GM20000 (cell line): ENCODE measurements at places on chromosomes 1 and 21.
A peak's percentile ranks its signal among the peaks of the same experiment; 100 is the strongest.

DNA sequence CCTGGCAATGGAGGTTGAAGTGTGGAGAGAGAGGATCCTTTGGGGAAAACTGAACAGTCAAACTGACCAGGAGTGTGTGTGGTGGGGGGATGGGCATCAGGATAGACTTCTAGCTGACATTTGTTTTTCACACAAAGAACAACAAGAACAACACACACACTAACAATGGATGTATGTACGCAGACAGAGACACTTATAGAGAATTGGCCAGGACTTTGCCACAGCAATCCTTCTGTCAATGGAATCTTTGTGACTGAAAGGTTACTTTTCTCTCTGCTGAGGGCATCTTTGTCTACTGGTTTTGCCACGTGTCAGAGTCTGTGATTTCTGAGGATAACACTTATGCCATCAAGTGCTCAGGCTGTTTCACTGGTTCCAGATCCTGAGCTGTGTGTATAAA lies 12.4 kb upstream of the FCGR2A start:
- no peak for DNase-seq

DNA sequence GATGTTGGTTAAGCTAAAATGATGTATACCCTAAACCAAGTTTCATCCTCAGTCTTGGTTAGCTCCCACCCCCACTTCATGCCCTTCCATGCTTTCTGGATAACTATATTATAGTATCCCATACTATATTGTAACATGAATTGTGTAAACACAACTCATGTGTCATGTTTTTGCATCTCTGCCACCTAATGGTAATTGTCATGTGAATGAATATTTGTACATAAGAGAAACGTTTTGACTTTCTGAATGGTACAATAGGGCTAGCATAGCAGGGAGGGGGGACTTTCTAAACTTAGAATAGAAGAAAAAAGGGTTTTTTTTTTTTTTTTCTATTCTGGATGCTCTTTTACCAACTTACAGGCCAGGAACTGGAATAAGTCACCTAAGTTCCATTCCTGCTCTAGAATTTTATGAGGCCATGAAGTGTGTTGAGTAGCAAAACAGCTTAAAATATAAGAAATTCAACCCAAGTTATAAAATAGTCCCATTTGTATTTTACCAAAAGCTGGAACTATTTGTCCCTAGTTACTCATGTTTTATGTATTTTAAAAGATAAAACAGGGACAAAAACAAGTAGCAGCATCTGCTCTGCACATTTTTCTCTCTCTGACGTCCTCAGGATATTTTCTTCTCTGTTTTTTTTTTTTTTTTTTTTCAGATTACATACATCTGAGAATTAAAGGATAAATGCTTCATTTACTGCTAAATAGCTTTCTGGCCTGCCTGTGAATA lies 77.4 kb downstream of the HLX start:
- no peak for DNase-seq

- DNase-seq = no peak
These were observed 950 bp upstream of the LRP8 start for GRCh38 chr1:53328541-53329499.

GRCh38 chr1:200740571-200741208 lies 2.0 kb downstream of the CAMSAP2 start:
- no peak for DNase-seq

DNA sequence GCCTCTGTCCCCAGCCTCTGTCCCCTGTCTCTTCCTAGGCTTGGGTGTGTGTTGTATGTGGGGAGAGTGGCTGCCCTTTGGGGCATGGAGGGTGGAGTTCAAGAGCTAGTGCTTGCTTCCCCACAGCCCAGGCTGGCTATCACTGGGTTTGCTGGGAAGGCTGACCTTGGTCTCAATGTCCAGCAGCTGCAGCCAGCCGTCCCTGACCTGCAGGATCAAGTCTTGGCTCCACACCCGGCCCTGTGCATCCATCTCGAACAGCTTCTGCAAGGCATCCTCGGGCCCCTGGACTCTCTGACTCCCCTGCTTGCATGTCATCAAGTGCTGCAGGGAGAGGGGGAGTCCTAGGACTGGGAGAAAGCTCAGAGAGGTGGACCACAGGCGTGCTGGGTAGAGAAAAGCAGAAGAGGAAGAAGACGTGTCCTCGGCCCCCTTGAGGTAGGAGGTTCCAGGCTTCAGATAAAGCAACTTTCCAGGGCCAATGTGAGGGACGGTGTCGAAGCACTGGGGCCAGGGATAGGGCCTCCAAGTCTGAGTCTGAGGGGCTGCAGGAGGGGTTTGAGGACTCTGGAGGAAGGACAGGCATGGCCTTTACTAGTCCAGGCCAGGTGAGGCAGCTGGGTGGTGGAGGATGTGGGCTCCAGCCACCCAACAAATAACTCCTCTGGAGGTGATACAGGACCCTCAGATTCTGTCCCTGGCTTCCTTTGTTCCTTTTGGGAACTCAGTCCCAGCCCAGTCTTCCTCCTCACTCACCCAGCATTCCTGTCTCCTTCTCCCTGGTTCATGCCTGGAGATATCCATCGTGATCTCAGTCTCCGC lies 4.0 kb downstream of the EPS8L3 start:
- no peak for DNase-seq

- peak; percentile 60 for DNase-seq
These were observed 135.9 kb downstream of the FGGY start for GRCh38 chr1:59432531-59433439.

GRCh38 chr1:169128562-169128961 lies 22.1 kb downstream of the ATP1B1 start:
- DNase-seq = no peak

DNA sequence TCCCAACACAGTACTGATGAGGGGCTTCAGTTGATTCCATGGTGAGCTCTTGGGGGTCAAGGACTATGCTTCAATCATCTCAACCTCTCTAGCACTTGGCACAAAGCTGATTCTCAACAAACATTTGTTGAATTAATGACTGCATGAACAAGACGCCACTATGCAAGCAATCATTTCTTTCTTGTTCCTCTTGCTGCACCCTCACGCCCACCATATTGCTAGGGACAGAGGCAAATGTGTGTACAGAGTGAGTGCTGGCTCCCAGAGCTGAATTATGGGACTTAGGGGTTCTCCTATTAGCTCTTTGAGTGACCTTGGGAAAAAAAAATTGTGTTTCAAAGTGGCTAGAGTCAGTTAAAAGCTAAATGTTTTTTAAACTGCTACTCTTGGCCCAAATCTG lies 2.5 kb downstream of the ADAR start:
- DNase-seq = no peak

DNA sequence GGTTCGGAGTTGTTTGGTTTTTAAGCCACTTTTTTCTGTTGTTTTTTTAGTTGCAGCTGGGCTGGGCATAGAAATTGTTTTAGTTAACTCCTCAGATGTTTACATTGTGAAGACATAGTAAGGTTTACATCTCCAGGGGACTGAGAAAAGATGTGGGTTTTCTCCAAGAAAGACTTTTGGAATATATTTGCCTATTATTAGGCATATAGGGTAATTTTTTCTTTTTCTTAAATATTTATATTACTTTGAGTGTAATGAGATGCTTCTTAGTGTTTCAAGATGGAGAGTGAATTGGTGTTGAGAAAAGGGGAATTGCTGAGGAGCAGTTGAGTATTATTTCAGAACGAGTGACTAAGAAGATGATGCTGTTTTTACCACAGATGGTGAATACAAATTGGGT lies 26.6 kb upstream of the PIGK start:
- DNase-seq = no peak

DNA sequence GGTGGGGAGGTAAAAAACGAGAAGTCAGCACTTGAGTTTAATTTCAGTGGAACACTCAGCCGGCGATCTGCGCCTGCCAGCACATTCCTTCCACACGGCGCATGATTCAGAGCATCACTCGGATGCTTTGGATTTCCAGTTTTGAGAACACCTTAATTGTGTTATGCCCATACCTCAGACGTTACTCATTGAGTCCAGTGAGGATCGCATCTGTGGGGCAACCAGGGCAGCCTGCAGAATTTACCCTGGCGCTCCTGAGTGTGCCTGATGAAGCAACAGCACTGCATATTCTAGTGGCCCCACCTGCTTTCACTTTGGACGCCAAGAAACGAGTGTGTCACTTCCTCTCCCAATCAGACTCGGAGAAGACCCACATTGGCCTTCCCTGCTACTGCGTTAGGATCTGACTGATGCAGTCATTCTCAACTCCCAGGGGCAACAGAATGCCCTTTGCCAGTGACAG lies 19.9 kb downstream of the FAM89A start:
- DNase-seq = no peak

- DNase-seq = no peak
These were observed 12.2 kb upstream of the GJA5 start for GRCh38 chr1:147772570-147772969.

- DNase-seq = no peak
These were observed 3.1 kb downstream of the NUAK2 start for GRCh38 chr1:205318231-205318991.

DNA sequence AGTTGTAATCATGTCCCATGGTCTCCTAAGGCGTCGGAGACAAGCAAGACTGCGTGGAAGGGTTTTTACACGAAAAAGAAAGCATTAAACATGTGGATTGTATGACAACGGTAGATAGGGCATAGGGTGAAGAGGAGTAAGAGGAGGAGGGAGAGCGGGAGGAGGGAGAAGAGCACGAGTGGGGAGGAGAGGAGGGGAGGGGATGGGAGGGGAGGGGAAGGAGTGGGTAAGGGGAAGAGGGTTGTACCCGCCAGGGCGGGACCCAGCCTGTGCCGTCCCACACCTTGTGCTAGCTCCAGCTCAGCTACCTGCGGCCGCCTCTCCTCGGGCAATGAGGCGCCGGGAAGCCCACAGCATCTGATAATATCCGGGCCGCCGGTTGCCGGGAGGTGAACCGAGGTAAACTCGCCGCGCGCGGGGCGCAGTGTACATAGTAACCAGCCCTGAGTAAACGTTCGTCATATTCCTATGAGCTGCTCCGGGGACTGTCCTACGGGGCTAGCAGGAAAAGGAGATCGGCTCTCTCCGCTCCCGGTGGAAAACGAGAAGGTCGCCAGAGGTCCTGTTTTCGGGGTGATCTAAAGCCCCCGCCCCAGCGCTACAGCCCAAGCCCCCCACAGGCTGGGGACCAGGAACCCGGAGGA lies 449 bp upstream of the RCAN3 start:
- peak; percentile 69 for DNase-seq

GRCh38 chr1:15691434-15692032 lies 7.4 kb downstream of the PLEKHM2 start:
- DNase-seq = no peak

- no peak for DNase-seq
These were observed 157.0 kb upstream of the CACNA1E start for GRCh38 chr1:181326348-181326747.

GRCh38 chr1:81430955-81431623 lies 369.6 kb upstream of the ADGRL2 start:
- DNase-seq = no peak

GRCh38 chr1:236692128-236692527 lies 5.8 kb downstream of the ACTN2 start:
- DNase-seq = no peak

GRCh38 chr1:8930116-8930515 lies 15.6 kb upstream of the CA6 start:
- DNase-seq = no peak

DNA sequence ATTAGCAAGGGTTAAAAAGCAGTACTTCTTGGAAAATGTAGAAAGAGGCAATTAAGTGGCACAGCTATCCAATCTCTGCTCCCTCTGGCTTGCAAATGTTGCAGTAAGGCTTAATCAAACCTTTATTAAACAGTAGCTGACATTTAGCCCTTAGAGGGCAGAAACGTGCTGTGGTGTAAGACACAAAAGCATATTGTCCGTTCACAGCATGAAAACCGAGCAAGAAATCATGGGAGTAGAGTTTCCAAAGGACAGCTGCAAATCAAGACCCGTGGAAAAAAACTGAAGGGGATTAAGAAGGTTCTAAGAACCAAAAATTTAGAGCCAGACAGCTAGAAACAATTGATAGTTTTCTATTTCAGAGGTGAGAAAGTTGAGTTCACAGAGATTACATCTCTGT lies 13.1 kb downstream of the ZP4 start:
- no peak for DNase-seq

GRCh38 chr1:156767879-156768604 lies 707 bp downstream of the PRCC start:
- no peak for DNase-seq

DNA sequence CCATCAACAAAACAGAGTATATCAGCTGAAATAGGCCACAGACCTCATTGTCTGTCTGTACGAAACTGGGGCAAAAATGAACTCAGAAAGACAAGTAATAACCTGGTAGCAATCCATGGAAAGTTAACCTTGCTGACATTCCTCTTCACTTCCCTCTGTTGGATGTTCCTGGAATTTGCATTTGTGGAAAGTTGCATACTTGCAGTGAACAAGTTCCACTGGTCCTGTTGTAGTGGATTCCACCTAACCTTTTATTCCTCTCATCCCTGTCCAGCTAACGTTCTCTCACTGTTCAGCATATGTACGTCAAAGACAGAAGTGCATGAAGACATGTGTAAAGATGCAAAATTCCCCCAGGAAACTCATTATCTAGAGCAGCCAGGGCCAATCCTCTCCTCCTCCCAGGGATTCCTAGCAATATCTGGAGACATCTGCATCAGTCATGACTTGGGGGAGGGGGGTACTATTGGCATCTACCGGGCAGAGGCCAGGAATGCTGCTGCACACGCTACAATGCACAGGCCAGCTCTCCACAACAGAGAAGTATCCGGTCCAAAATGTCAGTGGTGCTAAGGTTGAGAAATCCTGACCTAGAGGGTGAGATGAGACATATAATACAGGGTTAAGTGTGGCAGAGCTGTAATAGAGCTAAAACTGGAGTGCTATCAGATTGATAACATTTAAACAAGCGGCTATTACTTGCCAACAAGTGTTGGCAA lies 8.2 kb downstream of the LPAR3 start:
- no peak for DNase-seq

- DNase-seq = no peak
These were observed 46.0 kb upstream of the MACF1 start for GRCh38 chr1:39158327-39159086.

- no peak for DNase-seq
These were observed 6.1 kb downstream of the GPR137B start for GRCh38 chr1:236148470-236148845.

DNA sequence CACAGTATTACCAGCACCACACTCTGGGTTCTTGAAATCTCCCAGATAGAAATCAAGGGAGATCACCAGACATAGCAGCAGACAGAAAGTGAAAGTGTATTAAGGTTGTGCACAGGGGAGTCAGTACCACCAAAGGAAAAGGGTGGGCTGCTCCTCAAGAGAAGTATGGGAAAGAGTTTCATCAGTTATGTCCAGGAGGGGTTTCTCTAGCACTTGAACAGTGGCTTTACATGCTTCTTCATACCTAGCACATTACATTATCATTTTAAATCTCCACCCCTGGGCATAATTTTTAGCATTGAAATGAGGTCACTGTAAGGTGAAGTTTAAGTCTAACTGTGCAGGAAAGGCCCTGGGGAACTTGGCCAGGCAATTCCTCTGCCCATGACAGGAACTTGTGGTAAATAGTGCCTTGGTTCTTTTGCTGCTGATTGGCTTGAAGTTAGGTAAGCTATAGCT lies 601.0 kb downstream of the NUF2 start:
- DNase-seq = peak; percentile 6

- DNase-seq = no peak
These were observed 288.8 kb downstream of the DPYD start for GRCh38 chr1:97632075-97632474.

GRCh38 chr21:36973986-36974850 lies 7.7 kb upstream of the HLCS start:
- DNase-seq = no peak

- no peak for DNase-seq
These were observed 77.8 kb downstream of the ITPKB start for GRCh38 chr1:226661271-226661670.
